ENCODE measurements at places on chromosomes 7 and 10.
A peak's percentile ranks its signal among the peaks of the same experiment; 100 is the strongest.

DNA sequence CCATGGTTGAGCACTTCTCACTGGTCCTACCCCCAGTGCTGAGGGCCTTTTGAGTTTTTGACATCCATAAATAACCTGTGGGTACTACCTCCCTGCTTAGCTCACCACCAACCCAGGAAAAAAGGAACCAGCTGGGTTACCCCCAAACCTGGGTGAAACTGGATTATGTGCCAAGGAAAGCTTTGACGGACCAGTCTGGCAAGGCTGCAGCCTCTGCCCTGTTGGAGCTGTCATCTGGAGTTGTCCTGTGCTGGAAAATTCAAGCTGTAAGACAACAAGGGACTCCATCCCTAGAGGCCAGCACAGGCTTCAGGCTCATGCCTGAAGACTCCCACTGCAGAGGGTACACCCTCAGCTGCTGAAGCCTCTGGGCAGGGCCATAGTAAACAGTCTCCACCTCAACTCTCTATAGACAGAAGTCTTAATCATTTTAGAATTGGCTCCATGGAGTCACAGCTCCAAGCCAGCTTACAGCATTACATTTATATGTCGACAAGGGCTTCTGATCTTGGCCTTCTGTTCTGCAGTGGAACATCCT is 115.5 kb upstream of the AFAP1L2 start:
- DNase-seq = no peak

DNA sequence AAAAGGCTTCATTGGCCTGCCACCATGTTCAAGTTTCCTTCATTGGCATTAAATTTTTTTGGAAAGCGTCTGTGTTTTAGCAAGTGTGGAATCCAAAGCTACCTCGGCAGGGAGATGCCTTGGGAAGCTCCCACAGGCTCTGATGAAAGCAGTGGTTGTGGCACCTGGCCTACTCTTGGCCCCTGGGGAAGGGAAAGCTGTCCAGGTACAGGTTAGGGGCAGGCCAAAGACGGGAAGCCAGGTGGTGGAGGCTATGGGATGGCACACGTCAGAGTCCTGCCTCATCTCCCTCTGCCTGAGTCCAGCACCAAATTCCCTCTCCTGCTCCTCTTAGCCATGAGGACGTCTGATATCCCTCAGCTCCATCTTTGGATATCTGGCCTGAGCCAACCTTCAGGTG is 49.7 kb downstream of the C10orf120 start:
- DNase-seq = peak; percentile 33

DNA sequence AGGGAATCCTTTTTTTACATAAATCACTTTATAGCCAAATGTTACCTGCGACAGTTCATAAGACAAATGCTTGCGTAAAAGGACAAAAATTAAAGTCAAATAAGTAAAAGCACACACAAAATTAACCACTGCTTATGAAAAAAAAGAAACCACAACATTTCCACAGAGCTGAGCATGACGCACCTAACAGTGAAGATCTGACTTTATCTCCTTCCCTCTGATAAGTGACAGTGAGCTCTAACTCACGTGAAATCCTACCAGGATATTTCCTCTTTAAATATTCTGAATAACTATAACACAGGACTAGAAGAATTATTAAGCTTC is 225.5 kb downstream of the SFMBT2 start:
- no peak for DNase-seq

DNA sequence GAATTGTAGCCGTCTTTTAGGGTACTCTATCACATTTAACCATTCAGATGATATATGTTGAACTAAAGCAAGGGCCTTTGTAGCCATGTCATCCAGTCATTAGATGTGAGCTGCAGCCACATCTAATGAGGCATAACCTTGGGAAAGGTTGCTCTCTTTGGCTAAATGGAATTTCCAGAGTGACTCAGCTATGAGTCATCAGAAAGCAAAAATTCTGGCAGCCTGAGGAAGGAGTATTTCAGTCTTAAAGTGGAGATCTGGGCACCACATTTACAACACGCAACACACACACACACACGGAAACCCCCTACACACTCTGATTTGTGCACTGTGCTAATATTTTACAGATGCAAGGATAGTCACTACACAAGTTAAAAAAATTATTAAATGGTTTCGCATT is 176.9 kb upstream of the ZWINT start:
- no peak for DNase-seq

DNA sequence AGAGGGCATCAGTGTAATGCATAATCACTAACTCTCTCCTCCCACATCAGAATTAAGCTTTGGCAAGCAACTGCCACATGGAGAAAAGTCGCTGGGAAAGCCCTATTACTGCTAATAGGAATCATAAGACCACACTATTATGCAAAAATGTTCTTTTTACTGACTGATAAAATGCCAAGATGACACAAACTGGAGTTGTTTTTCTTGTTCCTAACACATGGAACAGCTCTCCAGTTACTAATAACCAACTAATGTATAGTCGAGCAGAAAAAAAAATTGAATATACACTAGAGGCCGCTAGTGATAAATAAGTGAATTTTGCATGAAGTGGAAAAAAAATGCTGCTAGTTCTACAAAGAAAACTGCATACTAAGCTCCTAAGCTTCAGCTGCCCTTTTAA is 165.6 kb downstream of the TPK1 start:
- no peak for DNase-seq

GRCh38 chr7:155676052-155676451 is 31.6 kb downstream of the RBM33 start:
- DNase-seq = no peak

DNA sequence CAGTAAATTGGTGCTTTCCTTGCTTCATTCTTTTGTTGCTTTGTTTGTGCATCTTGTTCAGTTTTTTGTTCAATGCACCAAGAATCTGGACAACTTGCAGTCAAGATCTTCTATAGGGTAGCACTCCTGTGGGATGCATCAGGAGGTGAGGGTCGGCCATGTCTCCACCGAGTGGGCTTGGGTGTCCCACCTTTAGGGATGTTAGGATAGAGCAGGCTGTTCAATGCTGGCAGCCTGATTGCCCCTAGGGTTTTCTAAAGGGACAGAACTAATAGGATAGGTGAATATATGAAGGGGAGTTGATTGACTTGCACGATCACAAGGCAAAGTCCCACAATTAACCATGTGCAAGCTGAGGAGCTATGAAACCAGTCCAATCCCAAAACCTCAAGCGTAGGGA is 109.9 kb downstream of the GLRX3 start:
- DNase-seq = no peak

- DNase-seq = no peak
Observed at GRCh38 chr7:94243066-94243711, 151.5 kb upstream of the COL1A2 start.
